ENCODE measurements at places on chromosomes 13 and 19.
A peak's percentile ranks its signal among the peaks of the same experiment; 100 is the strongest.

- no peak for DNase-seq
These were observed 15.0 kb downstream of the ARHGEF7 start for GRCh38 chr13:111130116-111130508.

- DNase-seq, result no peak
These were observed 369.2 kb downstream of the GPC5 start for GRCh38 chr13:91767651-91768050.

DNA sequence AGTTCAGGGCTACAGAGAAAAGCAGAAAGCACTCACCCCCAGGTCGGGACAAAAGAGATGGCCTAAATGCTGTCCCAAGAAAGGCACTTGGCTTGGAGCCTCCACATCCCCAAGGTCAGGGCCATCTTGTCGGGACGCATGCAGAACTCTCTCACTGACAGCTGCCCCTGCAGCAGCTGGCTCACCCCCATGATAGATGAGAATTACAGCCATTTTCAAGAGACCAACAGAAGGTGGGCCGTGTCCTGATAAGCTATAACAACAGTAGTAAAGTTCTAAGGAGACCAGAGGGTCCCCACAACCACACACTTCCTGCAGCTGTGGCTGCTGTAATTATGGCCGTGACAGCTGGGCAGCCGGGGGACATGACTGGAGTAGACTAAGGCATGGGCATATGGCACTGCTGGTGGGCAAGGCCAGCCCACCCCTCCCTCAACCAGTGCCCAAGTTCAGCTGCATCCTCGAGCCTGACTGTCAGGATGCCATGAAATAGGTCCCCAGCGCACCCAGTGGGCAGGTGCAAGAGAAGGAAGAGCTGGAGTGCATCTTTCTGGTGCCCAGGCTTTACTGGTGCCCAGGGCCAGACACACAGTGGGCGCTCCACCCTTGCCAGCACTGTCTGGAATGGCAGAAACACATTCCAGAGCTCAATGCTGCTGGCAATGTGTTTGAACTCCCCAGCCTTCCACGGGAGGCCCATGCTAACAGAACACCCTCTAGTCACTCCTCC, 436.7 kb upstream of the ZNF507 start:
- DNase-seq, result no peak

GRCh38 chr19:19628501-19629134, 598 bp upstream of the LPAR2 start:
- peak; percentile 80 for DNase-seq

DNA sequence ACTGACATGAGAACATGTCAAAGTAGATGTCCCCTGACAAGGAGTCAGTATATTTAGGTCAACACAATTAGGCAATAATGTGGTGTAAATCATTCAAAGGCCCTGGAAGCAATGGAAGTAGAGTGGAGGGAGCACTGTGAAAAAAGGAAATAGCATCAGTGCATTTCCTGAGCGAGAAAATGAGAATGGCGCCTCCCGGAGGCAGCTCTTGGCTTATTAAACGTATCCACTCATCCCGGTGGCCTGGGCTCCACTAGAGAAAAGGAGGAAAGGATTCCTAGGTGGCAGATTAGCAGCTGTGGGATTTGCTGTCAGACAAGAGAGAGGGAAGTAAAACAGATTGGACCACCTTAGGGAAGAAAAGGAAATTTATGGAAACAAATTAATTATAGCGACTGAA, 173.7 kb upstream of the TMTC4 start:
- DNase-seq, result no peak

DNA sequence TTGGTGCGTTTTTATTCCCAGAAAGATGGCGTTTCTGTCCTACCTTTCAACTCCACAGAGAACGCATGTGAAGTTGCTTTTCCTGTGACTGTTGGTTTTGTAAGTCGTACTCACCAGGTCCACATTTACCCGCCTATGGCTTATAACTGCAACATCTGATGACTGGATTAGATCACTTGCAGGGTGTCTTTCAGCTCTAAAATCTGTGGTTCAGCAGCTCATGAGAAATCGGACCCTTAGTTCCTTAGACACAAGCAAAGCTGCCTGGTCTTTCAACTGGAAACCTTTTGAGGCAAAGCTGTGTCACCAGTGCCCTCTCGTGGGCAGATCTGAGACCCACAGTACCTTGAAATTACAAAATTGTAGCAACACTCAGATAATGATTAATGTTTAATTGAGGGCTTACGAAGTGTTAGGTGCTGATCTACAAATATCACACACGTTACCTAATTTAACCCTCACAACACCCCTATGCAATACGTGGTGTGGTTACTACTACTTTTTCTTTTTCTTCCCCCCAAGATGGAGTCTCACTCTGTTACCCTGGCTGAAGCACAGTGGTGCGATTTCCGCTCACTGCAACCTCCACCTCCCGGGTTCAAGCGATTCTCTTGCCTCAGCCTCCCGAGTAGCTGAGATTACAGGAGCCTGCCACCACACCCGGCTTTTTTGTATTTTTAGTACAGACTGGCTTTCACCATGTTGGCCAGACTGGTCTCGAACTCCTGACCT, 65.4 kb downstream of the RUBCNL start:
- peak; percentile 57 for DNase-seq

DNA sequence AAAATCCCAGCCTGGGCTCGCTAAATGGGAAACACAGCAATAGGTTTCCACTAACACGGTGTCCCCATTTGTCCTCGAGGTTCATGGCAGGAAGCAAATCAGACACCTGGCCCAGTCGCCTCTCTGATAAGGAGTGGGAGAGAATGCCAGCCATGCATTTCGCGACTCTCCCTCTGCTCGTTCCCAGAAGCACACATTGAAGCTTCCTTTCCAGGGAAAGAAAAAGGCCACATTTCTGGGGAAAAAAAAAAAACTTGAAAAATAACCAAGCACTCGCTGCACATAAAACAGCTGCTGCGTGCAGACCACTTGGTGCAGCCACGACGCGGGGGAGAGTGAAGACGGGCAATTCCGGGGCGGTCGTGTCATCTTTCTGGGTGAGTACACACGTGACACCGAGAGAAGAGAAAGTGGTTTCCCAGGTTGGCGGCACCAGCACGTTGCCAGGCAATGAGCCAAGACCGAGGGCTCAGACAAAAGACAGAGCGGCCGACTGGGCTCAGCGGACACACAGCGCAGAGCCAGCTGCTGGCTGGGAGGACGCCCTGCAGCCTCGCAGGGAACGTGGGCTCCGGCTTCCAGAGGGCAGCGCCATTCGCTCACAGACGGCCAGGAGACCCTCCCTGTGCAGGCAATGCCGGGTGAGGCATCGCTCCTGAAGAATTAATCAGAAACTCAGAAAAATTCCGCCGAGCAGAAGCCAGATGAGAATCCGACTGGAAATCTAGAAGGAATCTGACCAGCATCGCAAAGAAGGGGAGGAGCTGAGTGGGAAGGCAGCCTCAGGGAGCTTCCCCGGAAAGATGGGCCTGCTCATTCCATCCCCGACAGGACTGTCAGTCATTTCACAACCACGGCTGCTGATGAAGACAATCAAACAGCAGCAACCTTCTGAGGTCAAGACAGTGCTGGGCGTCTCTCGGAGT, 83.2 kb upstream of the IRS2 start:
- DNase-seq, result peak; percentile 82

DNA sequence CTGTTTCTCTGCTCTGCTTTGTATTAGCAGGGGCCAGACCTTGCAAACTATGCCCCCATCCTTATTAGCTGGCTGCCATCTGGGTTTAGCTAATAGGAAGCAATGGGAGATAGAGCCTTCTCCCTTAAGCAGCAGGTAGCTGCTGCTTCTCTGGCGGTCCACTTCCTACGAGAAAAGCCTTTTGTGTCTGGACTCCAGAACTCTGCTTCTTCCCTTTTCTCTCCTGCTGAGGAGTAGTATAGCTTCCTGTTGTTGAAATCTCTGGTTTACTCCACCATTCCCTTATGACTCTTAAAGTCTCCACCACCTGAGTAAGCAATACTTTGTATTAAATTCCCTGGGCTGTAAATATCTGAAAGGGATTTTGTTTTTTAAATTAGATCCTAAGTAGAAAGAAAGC, 147.1 kb downstream of the DNAJC15 start:
- DNase-seq, result no peak

- DNase-seq, result no peak
These were observed 1725.9 kb downstream of the PCDH9 start for GRCh38 chr13:65504213-65504612.

- DNase-seq, result peak; percentile 99
These were observed 338 bp upstream of the UBE2M start for GRCh38 chr19:58558623-58559274.

GRCh38 chr13:79896851-79897250, 415.9 kb downstream of the NDFIP2 start:
- DNase-seq, result no peak
